ENCODE measurements at places on chromosomes 2 and 18.

DNA sequence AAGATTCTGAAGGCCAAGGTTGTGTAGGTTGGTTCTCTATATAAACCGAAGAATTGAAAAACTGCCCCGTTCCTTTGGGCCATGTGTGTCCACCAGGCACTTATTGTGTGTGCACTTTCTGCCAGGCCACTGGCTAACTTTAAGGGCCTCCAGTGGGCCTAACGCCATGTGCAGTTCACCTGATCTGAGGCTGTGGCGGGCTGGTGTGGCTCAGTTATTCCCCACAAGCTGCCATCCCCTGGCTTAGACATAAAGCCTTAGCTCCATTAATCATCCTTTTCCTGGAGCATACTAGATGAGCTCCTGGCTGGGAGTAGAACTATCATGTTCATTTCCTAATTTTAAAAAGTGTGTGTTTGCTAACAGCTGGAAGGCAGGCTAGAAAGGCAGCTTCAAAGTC, 304.1 kb upstream of the TNP1 start:
- DNase-seq, result no peak

- DNase-seq, result no peak
Measured at GRCh38 chr2:157459486-157459885, 15.6 kb upstream of the CYTIP start.

- no peak for DNase-seq
Measured at GRCh38 chr2:143258126-143258892, 129.1 kb downstream of the ARHGAP15 start.

DNA sequence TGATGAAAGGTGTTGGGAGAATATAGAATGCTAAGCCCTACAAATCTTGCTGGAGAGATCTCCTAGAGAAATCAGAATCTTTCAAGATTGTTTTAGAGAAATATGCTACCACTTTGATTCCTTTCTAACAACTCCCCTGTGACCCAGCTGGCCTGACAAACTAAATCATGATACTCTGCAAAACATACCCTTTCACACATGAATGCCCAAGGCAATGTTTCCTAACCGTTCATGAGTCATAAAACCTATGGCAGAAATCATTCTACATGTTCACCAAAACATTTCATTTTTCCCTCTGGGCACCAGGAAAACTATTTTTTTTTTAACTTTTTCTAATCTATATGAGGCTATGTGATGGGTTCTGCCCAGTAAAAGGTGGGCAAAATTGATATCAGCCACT, 77.8 kb upstream of the SETBP1 start:
- no peak for DNase-seq
